ENCODE measurements at places on chromosomes 13 and 19.
A peak's percentile ranks its signal among the peaks of the same experiment; 100 is the strongest.

- DNase-seq = no peak
Observed at GRCh38 chr13:39450176-39450575, 152.8 kb downstream of the LHFPL6 start.

- DNase-seq = no peak
Observed at GRCh38 chr19:14305706-14306105, 75.5 kb upstream of the ADGRE5 start.

GRCh38 chr13:37690361-37690760 lies 91.8 kb upstream of the POSTN start:
- no peak for DNase-seq

- DNase-seq = no peak
Observed at GRCh38 chr13:29359181-29359580, 236.3 kb downstream of the SLC7A1 start.

- DNase-seq = no peak
Observed at GRCh38 chr19:21101521-21102242, 19.7 kb downstream of the ZNF714 start.

GRCh38 chr13:95603887-95604555 lies 40.5 kb downstream of the DZIP1 start:
- no peak for DNase-seq

DNA sequence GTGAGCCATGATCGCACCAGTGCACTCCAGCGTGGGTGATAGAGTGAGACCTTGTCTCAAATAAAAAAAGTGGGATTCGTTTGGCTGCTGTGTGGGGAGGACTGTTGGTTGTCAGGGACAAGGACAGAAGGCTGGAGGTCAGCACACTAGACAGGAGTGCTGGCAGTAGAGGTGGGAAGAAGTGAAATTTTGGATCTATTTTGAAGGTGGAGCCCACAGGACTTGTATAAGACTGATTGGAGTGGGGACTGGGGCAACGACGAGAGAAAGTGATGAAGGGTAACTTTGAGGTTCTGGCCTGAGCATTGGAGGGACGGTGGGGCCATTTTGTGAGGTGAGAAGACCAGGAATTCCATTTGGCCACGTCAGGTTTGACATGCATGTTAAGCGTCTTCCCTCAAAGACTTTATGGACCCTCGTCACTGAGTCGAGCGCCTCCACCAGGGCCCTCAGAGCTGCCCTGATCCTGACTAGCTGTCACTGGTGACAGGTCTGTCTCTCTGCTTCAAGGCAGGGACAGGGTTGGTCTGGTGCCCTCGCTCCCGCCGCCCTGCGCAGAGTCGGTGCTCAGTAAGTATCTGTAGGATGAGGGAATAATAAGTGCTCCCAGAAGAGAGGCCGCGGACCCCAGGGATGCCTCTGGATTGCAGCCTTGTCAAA lies 673 bp downstream of the CTU1 start:
- peak; percentile 32 for DNase-seq

DNA sequence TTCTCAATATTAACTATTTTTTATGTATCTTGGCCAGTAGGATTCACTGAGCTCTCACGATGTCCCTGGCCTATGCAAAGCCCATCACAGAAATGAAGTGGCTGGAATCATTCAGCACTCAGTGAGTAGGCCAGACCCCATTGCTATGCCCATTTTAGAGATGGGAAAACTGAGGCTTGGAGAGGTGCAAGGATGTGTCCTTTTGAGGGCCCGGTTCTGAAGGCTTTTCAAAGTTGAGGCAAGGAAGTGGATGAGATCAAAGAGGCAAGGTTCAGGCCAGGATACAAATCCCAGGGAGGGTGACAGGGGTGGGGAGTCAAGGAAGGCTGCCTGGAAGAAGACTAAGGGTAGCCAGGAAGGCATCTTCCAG lies 18.7 kb upstream of the ERCC1 start:
- DNase-seq = no peak

DNA sequence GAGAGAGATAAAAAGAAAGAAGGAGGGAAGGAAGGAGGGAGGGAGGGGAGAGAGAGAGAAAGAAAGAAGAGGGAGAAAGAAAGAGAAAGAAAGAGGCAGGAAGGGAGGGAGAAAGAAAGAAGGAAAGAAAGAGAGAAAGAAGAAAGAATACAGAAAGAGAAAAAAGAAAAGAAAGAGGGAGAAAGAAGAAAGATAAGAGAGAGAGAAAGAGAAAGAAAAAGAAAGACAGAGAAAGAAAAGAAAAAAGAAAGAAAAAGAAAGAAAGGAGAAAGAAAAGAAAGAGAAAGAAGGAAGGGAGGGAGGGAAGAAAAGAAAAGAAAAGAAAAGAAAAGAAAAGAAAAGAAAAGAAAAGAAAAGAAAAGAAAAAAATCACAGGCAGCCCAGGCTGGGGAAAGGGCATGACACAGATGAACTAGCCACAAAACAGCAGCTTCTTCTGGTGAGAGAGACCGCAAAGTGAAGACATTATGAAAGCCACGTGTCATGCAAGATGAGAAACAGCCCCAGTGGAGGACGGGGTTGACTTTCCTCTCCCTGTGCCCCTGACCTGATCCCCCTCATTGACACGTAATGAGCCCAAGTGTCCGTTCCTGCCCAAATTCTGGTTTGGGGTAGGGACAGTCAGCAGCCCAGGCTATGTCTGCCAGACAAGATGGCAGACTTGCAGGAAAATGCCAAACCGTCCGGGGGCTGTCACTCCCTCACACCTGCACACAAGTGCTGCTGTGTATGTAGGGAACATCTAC lies 102.1 kb downstream of the INSR start:
- peak; percentile 55 for DNase-seq

DNA sequence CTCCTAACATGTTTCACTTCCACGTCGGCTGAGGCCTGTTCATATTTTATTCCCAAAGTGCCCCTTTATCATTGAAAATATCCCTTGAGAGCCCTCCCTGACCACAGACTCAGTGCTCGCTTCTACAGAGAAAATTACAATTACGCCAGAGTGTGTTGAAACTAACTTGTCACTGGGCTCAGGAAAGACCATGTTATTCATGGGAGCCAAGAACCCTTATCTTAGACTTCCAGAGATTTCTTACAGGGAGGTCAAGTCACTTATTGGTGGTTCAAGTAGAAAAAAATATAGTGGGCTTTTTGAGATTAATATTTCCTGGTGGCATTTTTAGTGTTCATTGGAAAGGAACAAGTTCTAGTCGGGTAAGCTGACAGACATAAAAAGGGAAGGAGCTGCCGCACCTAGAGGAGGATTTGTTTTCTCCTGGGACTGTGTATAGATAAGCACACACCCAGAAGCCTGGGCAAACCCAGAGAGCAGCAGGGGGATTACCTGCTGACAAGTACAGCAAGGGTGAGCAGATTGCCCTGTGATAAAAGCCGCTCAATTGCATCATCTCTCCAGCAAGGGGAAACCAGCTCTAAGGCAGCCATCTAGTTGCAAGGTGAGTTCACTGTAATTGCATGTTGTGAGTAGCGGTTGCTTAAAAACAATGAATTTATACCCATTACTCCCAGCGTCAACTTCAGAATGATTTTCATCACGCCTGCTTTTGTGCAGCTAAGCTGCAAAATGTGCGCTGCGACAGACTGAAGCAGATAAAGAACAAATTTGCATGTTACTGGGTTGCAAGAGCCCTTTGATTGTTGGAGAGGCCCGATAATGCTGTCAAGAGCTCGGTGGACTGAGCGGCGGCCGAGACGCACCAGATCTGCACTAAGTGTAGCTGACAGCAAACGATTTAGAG lies 46.2 kb downstream of the DCT start:
- peak; percentile 25 for DNase-seq

DNA sequence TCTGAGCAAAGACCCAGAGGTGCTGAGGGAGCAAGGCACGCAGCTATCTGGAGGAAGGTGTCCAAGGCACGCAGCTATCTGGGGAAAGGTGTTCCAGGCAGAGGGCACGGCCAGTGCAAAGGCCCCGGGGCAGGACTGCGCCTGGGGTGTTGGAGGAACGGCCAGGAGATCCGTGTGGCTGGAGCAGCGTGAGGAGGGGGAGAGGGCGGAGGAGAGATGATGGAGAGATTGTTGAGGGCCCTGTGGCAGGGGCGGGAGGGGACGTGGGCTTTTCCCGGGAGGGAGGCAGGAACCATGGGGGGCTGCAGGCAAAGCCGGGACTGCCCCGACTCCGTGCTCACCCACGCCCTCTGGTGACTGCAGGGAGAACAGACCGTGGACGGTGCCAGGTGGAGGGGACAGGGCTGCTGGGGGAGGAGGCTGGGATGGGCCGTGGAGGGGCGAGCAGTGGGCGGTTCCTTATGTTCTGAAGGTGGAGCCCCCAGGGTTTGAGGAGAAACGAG lies 13.3 kb upstream of the MISP start:
- peak; percentile 68 for DNase-seq

DNA sequence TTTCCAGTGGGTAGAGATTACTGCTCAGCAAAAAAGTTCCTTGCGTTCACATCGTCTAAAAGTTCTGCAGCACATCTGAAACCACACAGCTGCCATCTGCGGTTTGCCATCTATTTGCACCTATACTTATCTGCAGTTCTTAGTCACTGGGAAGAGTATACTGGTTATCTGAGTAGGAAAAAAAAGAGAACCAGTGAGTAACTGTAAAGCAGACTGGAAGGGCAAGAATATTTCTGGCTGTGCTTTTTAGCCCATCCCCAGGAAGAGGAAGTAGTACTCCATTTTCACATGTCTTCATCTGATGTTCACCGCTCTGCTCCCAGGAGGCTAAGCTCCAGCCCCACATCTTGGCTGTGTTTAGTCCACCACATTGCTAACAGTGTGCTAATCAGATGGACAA lies 35.6 kb downstream of the EFNB2 start:
- DNase-seq = no peak

DNA sequence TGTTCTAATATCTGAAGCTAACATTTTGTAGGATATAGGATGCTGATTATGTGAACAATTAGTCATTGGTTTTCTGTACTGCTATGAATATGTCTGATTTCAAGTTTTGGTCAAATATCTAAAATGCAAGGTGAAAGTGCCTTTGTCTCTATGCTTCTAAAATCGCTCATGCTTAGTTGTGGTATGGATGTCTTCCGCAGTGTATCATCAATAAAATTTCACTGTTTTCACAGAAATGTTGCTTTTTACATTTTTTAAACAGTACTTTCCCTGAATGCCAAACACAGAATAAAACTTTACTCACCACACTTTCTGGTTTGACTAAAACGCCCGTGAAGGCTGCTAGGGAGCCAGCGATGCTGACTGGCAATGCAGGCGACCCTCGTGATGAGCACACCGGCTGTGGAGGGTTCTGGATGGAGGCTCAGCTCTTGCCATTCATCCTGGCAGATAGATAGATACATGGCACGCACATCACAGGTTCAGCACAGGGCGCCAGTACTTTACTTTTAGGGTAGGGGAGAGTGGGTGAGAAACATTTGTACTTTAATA lies 40.1 kb downstream of the SLC7A9 start:
- DNase-seq = no peak

DNA sequence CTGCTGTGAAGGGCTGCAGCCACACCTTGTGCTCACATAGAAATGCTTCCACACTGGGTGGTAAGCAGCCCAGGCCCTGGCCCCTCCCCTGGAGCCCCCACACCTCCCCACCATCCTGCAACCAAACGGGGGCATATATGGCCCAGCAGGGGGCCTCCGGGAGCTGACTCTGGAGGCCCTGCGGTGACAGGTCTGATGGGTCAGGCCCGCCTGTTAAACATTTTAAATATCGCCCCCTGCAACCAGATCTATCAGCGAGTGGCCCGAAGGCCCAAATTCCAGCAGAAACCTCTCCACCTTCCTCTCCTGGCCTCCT lies 48.0 kb upstream of the KATNAL1 start:
- no peak for DNase-seq

DNA sequence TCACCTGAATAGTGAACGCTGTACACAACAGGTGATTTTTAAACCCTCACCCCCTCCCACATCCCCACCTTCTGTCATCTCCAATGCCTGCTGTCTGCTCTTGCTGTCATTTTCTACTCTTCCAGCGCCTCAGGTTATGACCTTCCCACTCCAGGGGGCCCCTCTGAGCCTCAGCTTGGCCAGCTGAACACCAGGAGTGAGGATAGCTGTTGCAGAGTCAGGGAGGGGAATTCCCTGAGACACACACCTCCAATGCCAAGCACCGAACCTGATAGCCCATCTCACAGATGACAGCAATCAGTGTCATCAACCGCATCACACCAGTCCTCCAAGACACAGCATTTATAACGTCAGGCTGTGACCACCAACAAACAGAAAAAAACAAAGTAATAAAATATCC lies 193.5 kb downstream of the ZNF536 start:
- DNase-seq = no peak

- DNase-seq = no peak
Observed at GRCh38 chr19:49850221-49850486, 805 bp upstream of the PTOV1 start.

- DNase-seq = no peak
Observed at GRCh38 chr19:46365561-46365960, 18.7 kb downstream of the PPP5C start.

DNA sequence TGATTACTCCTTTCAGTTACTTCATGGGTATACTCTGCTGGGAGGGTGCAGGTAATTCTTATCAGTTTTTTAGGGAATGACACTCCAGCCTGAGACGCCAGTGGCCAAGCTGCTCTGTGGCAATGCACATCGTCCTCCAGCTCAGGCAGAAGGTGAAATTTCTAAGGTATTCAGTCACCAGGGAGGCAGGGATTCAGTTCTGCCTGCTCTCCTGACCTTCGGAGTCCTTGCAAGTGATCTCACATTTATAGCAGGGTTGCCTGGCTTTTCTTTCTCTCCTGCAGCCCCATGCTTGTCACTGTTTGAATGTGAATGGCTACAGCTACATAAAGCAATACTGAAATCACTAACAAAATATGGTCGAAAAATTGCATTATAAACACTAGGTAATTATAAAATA lies 1447.5 kb downstream of the EFNB2 start:
- no peak for DNase-seq

DNA sequence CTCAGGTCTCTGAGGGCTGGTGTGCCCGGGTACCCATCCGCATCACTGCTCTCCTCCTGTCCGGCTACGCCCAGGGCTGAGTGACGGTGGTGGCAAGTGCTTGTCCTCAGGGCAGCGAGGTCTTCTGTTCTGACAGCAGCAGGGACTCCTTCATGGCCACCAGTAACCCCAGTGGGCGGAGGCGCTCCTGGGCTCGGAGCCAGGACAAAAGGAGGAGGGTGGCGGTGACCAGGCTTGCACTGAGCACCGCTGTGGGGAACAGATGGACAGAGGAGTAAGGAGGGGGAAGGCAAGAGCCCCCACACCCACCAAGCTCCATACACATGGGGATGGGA lies 5.8 kb downstream of the CD320 start:
- DNase-seq = peak; percentile 1

Data from stimulated activated CD4-positive, alpha-beta T cell treated with anti-CD3 and anti-CD28 coated beads, Interleukin-4, amount 100 ng/mL, for 24 hours (primary cell).